Activated CD8-positive, alpha-beta memory T cell treated with anti-CD3 and anti-CD28 coated beads for 4 hours (primary cell): ENCODE measurements at places on chromosomes 3 and 15.

- DNase-seq = no peak
Measured at GRCh38 chr3:126474498-126475412, 936 bp downstream of the ZXDC start.

DNA sequence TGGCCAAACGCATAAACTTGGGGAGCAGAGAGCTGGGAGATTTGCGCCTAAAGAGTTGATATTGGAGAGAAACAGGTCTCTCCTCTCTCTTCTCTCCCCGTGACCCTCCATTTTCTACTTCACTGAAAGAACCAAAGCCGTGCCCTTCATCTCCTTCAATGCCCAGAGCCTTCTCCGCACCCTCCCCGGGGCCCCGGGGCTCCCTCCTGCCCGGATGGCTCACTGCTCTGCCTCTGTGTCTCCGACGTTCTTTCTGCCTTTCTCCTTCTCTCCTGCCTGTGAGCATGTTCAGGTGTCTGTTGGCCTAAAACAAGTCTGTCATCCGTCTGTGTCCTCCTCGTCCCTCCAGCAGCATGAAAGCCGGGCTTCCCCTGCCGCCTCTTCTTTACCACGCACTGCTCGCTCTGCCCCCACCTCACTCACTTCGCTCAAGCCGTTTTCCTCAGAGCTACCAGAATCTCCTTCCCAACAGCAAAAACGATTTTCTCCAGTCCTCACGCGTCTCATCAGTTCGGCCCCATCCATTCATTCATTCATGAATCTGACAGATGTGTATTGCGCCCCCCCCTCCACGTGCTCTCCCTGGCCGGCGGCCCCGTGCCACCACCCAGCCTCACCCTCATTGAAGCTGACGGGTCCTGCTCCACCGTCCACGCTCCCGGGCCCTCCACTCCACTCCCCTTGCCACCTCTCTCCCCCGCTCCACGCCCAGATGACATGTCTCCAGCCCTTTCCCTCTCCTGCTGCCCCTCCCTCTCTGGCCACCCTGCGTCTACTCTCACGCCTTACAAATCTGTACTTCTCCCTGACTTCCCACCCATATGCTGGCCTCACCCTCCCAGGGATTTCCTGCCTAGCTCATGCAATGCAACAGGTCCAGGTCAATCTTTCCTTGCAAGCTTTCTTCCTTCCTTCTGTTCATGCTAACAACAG is 10.2 kb downstream of the MUC4 start:
- DNase-seq = no peak

- DNase-seq = no peak
Measured at GRCh38 chr3:53834429-53835095, 11.7 kb downstream of the CHDH start.

DNA sequence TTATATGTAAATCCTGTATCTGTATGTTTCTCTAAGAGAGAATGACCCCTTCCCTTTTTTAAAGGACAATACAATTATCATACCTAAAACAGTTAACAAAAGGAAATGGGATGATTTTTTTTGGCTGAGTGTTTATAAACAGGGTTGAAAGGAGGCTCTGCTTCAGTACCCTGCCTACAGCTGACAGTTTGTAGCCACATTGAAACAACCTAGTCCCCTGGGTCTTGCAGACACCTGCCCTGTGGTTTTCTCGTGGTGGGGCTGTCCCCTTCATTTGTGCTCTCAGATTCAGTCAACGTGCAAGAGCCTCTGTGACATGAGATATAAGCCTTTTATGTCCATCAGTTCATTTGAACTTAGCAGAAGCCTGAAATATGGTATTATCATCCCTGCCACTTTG is 2.3 kb upstream of the HMCES start:
- DNase-seq = no peak

- no peak for DNase-seq
Measured at GRCh38 chr3:126685021-126685420, 19.0 kb upstream of the CHCHD6 start.

GRCh38 chr3:99472385-99472784 is 166.0 kb upstream of the COL8A1 start:
- DNase-seq = no peak

GRCh38 chr3:11832981-11833905 is 13.4 kb downstream of the TAMM41 start:
- DNase-seq = no peak

- DNase-seq = no peak
Measured at GRCh38 chr3:126728680-126729079, 24.6 kb downstream of the CHCHD6 start.

GRCh38 chr3:118960876-118961450 is 73.7 kb downstream of the IGSF11 start:
- DNase-seq = no peak

DNA sequence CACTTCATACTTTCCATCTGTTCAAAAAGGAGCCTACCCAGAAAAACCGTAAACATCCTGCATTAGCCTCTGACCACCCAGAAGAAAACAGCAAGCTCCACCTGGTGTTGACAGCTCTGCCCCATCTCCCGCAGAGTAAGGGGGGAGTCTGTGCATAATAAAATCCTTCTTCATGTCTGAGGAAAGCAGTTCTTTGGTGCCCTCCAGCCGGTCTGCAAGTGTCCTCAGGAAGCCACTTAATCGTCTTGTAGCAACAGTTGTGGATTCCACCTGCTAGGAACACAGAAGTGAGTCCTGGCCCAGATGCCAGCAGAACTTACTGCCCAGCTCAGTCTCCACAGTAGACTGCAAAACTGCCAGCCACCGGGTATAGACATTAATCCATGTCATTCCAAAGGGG is 22.5 kb downstream of the RIOX2 start:
- DNase-seq = no peak

DNA sequence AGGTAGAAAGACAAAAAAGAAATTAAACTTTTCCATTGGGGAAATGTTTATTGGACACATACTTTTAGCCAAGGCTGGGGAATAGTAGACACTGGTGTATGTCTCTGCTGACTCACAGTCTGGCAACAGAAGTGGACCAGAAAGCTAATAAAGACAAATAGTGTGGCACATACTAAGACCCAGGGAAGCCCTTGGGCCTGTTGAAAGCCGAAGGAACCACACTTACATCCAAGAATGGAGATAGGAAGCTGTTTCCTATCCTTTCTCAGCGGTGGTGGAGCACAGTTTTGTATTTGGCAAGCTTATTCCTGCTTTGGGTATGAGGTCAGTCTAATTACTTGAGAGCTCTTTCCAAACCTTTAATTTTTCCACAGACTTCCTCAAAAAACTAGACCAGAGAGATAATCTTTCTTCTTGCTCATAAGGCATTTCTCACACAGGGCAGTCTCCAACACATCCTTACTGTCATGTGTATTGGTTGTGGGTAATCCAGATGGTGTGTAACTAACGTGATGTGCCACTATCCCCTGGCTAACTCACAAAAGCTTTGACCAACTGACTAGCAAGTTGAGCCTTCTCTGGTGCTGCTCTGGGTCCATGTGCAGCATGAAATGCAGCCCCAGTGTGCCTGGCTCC is 279.1 kb upstream of the IGF1R start:
- no peak for DNase-seq
